Glomerular endothelial cell (primary cell): ENCODE measurements at places on chromosomes 1 and 21. TPM values are rescaled to one million over a fixed set of nuclear protein-coding genes. Genes with fewer than 3 reads are reported as not detected.
A peak's percentile ranks its signal among the peaks of the same experiment; 100 is the strongest.

Gene PLA2G2F
- total RNA-seq = not detected in 2 replicates

DNA sequence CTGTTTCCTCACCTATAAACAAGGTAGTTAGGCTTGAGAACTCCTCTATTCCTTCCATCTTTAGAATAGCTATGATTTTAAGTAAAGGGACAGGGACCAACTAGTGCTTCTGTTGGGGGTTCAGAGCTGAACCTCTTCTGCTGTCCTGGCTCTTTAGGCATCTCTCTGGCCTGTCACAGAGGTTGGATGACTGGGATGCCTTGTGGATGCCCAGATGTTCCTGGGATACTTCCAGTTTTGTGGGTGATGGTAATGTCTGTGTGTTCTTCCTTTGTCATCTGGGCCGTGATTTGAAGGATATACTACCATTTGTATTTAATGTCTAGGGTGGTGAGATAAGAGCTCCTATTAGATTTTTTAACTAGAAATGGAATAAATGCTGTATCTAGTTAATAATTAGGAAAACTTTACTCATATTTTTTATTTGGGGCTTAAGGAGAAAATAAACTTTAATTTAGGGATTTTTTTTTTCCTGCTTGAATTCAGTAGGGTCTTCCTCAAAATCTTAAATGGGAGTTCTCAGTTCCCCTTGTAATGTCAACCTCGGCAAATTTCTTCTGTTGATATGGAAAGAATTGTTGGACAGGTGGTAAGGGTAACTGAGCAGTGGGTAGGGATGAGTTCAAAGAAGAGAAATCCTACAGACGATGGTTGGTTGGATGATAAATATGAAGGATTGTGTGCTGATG, 47.2 kb downstream of the LAMC1 start:
- DNase-seq = no peak

GRCh38 chr1:107559881-107560280, 405.1 kb downstream of the VAV3 start:
- no peak for DNase-seq

DNA sequence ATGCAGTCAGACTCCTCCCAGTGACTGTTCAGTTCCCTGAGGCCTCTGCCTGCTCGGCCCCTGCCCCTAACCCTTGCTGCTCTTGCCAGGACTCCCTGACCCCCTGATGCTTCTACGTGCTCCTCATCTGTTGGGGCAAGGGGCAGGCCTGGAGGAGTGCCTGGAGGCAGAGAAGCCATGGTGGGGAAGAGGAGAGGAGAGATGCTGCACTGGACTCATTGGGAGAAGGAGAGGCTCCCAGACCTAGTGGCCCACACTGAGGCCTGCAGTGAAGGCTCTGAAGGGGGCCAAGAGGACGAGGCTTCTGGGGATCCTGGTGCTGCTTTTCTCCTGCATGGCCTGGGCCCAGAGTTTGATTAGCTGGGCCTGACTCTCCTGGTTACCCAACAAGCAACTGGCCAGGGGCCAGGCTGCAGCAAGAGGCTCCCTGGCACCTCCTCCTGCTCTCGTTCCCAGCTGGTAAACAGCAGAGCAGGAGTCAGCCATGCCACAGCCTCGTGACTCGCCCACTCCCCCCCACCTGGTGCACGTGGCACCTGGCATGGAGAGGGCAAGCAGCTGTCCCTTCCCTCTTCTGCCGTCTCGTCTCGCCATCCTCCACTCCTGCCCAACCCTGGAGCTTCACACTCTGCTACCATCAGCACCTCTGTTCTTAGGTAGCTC, 847 bp upstream of the RORC start:
- DNase-seq = no peak

DNA sequence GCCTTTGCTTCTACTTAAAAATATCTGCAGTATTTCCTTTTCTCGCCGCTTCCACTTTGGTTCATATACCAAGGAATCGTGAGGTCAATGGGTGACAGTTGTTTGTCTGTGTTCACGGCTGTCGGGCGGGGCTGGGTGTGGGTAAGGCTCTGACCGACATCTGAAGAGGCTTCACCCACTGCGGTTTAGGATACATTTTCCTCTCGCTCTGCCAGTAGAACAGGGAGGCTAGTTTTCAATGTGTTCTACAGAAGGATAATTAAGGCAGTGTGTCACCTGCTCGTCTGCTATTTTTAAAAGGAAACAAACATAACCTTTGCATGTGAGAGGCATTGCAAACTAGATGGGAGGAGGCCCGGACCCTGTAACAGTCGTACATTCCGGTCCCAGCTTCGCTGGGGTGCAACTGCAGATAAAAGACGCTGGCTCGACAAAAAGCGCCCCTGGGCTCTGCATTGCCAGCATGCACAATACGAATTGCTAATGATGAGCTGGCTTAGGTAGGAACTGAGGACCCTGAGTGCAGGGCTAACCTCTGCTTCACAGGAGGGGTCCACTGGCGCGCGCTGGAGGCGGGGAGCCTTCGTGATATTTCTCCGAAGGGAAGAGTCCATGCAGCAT, 8.5 kb upstream of the ERG start:
- no peak for DNase-seq

Gene ZNF648
- total RNA-seq = not detected in 2 replicates

- DNase-seq = no peak
Observed at GRCh38 chr1:156625436-156626078, 6.3 kb downstream of the HAPLN2 start.

DNA sequence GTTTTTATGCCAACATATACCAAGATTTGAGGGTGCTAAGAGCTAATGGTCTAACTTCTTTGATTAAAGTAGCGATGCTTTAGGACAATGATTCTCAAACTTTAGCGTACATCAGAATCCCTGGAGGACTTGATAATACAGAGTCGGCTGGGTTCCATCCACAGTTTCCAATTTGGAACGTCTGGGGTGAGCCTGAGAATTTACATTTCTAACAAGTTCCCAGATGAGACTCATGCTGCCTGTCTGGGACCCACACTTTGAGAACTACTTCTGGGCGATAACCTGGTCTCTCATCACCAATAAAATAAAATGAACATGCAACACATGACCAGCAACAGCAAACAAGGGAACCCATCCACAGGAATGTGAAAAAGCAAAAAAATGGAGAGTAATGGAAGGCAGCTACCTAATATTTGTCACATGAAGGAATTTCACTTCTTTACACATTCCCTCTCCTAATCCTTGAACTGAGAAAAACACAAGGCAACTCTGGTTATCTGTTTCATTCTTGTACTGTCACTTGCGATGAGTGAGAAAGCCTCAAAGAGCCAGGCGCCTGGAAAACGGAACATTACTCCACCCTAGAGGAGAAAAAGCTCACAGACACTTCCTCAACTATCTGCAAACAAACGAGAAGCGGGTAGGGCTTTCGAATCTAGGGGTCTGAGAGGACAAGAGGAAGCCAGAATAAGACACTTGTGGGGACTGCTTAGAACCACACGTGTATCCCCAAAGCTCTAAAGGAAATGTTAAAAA, 14.0 kb downstream of the HSF2BP start:
- DNase-seq = peak; percentile 60

- no peak for DNase-seq
Observed at GRCh38 chr1:221794079-221794670, 52.3 kb upstream of the DUSP10 start.

DNA sequence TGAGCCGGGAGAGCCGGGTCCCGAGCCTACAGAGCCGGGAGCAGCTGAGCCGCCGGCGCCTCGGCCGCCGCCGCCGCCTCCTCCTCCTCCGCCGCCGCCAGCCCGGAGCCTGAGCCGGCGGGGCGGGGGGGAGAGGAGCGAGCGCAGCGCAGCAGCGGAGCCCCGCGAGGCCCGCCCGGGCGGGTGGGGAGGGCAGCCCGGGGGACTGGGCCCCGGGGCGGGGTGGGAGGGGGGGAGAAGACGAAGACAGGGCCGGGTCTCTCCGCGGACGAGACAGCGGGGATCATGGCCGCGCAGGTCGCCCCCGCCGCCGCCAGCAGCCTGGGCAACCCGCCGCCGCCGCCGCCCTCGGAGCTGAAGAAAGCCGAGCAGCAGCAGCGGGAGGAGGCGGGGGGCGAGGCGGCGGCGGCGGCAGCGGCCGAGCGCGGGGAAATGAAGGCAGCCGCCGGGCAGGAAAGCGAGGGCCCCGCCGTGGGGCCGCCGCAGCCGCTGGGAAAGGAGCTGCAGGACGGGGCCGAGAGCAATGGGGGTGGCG, 371 bp downstream of the ARID1A start:
- no peak for DNase-seq

DNA sequence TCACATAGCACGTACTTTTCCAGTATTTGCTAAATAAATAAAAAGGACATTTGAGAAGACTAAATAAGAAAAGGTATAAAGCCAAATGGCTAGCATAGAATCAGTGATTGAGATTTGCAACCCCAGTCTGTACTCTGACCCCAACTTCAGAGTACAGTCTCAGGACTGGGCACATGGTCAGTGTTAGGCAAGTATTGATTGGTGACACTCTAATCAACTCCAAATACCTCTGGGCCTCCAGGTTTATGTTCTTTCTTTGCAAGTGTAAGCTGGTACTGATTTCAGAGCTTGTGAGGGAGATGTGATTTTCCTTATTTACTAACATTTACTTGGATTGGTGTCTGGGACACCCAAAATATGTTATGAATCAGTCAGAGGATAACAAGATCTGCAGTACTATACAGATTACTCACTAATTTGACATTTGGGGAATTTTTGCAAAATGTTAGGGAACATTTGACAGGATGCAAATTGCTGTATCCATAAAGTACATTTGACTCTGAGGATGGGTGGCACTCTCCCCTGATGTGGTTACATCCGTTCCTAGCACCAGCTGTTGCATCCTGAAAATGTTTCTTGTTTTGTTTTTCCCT, 34.2 kb downstream of the LMO4 start:
- DNase-seq = no peak

DNA sequence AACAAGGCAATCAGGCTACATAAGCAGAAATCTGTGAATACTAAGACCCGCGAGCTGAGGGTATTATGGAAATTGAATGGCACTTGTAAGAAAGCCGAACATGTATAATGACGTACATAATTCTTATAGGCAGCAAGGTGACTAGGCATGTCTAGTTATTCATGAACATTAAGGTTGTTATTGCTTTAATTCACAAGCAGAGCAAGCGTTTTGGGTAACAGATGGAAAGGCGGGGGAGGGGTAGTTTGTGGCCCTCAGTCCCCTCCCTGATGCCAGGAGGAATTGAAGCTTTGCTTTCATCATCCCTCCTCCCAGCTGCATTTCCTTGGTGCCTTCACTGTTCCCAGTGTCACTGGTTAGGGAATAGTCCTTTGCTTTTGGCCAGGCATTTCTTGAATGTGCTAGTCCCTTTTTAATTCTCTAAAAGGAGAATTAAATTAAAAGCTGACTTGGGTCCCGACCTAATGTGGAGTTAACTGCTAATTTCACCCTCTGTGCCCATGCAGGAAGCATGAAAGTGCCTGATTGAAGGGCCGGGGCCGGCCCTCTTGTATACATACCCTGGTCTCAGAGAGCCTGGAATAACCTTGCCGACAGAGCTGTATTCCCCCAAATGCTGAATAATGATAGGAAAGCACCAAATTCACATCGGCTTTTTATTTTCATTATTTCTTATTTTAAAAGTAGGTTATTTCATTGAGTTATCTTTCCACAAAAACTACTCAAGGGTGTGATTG, 42.5 kb downstream of the RYR2 start:
- no peak for DNase-seq

GRCh38 chr1:38818175-38818976, 41.2 kb downstream of the RRAGC start:
- no peak for DNase-seq

DNA sequence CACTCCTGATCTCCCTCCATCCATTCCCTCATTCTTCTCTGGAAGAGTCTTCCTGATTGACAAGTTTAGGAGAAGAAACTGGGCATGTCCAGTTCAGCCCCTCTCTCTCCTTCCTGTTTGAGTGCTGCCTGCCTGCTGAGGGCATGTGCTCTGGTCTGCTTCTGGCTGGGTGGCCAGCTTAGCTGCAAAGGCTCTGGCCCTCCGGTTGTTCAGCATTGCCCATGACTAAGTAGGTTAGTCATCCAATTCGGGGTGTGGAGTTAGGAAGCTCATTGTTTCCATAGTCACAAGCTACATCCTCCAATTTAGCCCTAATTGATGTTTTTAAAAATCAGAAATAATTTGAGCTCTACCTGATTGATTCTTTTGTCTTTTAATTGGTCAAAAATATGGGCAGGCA, 25.6 kb upstream of the PLA2G2E start:
- peak; percentile 37 for DNase-seq

DNA sequence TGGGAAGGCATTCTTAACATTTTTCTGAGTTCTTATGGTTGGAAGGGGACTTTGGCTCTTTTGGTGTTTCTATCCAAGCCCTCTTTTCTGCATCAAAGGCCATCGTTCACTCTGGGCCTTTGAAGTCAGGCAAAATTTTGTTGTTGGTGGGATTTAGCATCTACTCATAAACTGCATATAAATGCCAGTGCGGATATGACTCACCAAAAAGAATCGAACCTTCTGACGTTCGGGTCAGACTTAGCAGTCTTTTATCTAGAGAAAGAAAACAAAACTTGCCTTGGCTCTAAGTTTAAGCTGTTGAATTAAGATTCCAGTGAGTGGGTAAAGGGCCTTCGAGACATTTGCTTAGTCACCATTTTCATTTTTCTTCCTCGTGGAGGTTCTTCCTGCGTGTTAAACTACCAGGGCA, 51.4 kb downstream of the EVA1C start:
- peak; percentile 94 for DNase-seq

DNA sequence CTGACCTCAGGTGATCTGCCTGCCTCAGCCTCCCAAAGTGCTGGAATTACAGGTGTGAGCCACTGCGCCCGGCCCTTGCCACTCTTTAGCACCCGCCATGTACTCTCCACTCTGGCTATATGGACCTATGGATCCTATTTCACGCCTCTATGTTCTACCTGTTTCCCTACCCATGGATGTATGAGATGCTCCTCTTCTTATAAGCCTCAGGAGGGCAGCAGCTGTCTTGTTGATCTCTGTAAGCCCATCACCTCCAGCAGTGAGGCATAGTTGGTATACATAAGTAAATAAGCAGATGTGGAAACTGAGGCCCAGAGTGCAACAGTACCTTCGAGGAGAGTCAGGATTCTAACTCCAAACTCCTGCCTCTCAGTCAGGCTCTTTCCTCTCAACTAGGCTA, 24.7 kb upstream of the ARTN start:
- no peak for DNase-seq

GRCh38 chr21:15221799-15222386, 157.1 kb upstream of the NRIP1 start:
- DNase-seq = no peak

GRCh38 chr1:230975636-230976035, 3.0 kb downstream of the TTC13 start:
- no peak for DNase-seq

- no peak for DNase-seq
Observed at GRCh38 chr1:207345644-207346477, 24.4 kb downstream of the CD55 start.

DNA sequence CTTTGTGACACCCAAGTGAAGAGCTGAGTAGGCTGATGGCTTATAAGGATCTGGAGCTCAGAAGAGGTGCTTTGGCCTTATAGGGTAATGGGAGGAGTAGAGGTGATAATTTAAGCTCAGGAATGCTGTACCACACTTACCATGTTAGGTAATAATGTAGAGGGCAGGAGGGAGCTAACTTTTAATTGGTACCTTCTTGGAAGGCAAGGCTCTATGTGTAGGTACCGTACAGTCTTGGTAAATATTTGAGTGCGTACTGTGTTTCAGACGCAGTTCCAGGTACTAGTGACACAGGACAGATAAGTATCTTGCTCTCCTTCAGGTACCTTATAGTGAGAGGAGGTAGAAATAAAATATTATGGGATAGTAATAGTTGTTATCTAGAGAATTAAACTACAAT, 16.8 kb downstream of the CAMSAP2 start:
- no peak for DNase-seq
